Sciatic nerve (tissue), 2 donors: ENCODE measurements at places on chromosomes 6 and 20.
A peak's percentile ranks its signal among the peaks of the same experiment; 100 is the strongest.

DNA sequence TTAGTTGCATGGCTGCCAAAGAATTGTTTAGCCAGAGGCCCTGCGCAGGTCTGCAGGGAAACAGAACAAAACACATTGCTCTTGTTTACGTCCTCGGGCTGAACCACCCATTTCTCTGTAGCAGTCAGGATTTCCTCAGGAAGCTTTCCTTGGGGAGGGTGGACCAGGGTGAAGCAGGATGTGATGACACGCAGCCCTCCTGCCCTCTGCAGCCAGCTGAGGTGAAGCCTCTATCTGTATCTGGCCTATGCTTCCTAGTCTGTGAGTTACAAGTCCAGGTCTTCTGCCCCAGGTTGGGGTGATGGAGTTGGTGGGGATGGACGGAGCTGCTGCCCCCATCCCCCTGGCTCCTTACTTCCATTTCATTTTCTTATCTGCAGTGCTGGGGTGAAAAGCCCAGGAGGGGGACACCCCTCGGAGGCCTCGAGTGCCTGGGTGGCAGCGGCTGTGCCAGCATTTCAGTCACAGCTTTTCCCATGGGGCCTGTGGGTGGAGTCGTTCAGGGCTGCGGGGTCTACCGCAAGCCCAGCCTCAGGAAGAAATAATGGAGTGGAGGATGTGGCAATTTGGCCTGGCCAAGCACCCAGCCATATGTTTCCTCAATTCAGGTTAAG lies 24.9 kb downstream of the SASH1 start:
- DNase-seq: peak; percentile 64

GRCh38 chr6:41515995-41516394 lies 30.2 kb upstream of the FOXP4 start:
- DNase-seq: no peak

- no peak for DNase-seq
These were observed 141.1 kb downstream of the BMP5 start for GRCh38 chr6:55734256-55734655.

DNA sequence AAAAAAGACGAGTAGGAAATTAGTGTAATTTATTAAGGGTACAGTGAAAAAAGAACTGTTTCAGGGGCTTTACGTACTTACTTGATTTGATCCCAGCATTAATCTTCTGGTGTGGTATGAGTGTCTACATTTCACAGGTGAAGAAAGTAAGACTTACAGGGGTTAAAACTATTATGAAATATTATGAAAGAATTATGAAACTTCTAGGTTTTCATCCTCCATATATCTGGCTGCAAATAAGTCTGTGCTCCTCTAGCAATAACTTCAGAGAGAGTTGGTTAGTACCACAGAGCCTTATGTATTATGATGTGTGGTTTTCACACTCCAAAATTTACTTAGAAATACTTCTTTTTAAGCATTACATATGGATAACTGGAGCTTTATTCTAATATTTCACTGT lies 41.9 kb downstream of the ZFAND3 start:
- no peak for DNase-seq

DNA sequence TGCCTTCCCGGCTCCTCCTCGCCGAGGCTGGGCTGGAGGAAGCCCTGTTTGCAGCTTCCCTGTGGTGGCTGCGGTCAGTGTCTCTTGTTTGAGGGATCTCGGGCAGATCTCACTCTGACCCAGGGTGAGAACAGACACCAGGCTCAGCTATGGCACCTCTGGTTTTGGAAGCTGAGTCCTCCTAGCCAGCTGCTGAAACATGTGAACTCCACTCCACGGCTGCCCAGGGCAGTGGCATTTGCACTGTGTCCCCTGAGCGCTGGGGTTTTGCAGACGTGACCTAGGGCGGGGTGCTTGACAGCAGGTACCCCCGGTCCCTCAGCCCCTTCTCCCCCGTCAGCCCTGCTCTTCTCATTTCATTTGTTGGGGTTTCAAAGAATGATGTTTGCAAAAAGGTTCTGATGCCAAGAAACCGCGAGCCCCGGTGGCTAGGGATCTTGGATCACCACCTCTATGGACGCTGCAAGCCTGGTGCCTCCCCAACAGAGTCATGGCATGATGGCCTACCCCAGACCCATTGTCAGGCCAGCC lies 55.0 kb upstream of the DACT2 start:
- DNase-seq: peak; percentile 46

DNA sequence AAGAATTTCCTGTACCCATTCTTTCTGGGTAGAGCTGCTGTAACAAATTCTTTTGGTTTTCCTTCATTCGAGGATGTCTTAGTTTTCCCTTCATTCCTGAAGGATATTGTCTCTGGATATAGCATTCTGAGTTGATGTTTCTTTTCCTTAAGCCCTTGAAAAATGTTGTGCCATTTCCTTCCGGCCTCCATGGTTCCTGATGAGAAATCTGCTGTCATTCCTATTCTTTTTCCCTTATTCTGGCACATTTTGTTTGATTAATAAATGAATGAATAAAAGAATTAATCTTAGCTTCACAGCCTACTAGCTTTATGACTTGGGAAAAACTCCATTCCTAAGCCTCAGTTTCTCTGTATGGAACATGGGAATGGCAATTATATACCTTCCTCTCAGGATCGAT lies 173.1 kb downstream of the EYA2 start:
- no peak for DNase-seq

DNA sequence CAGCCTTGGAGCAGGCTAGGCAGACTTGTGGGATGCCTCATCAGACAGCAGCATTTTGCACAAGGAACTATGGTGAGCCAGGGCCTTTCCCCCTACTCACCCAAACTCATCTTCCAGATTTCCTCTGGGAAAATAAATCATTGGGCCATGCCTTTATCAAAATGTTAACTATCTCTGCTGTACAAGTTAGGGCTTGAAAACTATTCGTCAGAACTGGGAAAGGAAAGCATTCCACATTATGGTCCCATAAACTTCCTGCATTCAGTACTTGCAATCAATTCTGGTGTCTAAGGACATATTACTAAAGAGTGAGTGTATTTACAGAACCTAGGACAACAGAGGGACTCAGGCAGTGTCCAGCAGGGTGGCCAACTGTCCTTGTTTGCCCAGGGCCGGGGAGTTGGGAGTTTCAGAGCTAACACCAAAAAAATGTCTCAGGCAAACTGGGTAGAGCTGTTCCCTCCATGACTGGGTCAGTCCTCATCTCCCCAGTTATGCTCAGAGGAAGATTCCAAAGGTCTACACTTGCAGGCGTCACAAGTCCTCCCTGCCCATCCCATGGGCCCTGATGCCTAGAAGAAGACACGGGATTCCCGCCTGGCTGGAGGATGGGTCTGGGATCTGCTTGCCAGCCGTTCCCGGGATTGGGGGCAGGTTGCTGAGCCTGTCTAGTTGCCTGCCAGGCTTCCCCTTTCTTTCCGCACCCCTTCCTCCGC lies 72.2 kb downstream of the SLC22A3 start:
- no peak for DNase-seq

GRCh38 chr6:130675072-130675471 lies 152.1 kb upstream of the SMLR1 start:
- no peak for DNase-seq

GRCh38 chr20:33919653-33920052 lies 74.1 kb upstream of the RALY start:
- DNase-seq: no peak

- no peak for DNase-seq
These were observed 97.2 kb downstream of the KIF16B start for GRCh38 chr20:16476032-16476431.

DNA sequence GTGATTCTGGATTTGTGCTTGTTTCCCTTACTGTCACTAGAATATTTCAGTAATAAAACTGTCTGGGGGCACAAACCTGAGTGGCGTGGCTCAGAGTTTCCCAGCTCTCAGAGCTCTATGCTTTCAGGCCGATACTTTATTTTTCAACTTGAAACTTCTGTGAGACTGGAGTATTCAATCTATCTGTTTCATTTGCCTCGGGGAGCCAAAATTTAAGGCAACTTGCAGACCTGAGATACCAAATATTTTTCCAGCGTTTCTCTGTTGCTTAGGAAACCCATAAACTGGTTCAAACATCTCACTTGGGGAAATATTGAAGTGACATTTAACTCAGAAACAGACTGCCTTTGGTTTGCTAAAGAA lies 74.7 kb downstream of the SOBP start:
- no peak for DNase-seq

DNA sequence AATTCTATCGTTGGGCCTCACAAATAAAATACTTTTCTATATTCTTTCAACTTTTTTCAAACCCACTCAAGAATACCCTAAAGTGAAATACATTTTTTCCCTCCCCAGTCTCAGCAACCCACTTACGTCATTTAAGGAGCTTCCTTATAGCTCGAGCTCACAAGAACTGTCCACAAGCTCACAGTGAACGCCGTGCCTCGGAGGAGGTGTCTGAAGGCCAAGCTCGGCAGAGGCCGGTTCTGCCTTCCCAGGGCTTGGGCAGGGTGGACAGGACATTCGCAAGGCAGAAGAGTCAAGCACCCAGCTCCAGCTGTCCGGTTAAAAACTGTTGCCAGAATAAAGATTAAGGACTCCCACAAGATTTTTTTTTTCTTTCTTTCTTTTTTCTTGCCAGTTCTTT lies 802.3 kb downstream of the QKI start:
- no peak for DNase-seq

DNA sequence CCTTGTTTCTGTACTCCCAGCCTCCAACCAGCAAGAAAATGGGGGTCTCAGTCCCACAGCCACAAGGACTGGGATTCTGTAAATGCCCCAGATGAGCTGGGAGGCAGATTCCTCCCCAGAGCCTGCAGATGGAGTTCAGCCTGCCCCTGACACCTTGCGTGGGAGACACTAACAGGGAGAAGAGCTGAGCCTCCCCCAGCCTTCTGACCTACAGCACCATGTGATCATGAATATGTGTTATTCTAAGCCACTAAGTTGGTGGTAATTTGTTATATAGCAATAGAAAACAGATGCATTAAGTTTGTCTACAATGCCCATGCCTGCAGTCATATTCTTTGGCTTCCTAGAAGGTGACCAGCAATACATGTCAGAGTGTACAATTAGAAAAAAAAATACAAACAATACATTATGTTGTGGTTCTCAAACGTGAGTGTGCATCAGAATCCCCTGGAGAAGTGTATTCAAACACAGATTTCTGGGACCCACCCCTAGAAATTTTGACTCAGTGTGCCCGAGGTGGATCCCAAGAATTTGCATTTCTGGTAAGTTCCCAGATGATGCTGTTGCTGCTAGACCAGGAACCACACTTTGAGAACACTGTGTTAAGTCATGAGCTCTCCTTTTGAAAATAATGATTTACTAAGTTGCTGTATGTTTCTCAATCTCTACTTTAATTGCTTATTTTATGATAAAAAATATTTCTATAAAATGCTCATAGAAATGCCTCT lies 39.9 kb downstream of the SLC22A3 start:
- DNase-seq: no peak

DNA sequence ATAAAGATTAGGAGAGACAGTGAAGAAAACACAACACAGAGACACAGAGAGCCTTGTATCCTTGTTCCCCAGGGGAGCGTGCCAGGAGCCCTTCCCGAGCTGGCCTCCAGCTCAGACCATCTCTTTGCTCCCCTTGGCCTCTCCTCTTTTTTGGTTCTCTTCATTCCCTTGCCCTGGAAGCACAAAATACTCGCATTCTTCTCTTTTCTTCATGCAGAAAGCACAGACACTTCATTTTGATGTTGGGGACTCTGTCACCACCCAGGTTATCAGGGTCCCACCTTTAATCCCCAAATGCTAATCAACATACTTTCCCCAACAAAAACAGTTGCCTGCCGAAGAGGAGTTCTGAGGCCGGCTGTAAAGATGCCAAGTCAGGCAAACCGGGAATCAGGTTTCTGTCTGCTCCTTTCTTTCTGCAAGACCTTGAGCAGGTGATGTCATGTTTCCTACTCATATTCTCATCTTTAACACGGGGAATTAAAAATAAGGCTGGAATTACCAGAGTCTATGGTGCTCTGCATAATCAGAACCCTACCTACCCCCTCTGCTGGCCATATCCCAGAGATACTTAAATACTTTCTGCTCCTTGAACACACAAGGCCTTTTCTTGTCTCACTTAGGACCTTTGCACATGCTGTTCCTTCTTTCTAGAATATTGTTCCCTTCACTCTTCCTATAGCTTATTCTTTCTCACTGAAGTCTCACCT lies 21.7 kb downstream of the TGM6 start:
- DNase-seq: no peak

DNA sequence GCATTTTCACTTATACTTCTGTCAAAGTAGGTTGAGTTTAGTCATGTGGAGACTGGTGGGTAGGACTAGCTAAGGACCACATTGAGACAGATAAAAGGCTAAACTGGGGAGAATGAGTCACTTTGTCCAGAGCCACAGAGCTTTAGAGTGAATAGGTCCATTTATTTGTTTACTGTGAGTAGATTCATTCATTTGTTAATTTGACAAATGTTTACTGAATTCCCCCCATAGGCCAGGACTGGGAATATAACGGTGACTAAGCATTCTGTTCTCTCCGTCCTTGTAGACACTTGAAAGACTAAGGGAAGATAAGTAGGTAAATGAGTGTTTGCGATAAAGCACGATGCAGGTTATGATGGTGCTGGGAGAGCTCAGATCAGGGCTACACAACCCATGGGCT lies 699.7 kb upstream of the ID4 start:
- DNase-seq: no peak

- no peak for DNase-seq
These were observed 3.8 kb downstream of the IGF2R start for GRCh38 chr6:159972506-159973268.

DNA sequence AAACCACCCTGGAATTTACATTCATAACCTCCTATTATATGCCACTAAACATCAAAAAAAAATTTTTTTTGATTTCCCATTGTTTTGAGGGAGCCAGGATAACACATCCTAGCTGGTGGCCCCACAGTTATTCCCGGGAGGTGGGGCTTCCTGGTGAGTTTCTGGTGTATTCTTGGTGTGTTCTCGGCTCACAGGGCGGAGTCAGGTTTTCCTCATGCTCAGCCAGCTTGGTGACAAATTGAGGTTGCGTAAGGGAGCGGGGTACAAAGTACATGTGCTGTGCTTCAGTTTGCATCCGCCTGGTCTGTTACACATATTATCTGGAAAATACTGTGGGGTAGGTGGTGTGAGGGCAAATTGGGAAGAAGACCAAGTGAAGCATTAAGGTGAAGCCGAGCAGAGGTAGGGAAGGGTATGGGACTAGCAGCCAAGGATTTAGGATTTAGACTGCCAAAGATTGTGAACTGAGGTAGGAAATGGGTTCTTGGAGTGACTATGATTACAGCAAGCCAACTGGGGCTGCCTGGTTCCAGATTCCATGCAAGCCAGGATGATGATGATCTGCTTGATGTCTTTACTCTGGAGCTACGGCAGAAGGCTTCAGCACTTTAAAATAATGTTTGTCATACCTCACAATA lies 46.2 kb upstream of the EEF1A1 start:
- DNase-seq: no peak

- DNase-seq: no peak
These were observed 42.9 kb downstream of the UQCC1 start for GRCh38 chr20:35368666-35369423.

DNA sequence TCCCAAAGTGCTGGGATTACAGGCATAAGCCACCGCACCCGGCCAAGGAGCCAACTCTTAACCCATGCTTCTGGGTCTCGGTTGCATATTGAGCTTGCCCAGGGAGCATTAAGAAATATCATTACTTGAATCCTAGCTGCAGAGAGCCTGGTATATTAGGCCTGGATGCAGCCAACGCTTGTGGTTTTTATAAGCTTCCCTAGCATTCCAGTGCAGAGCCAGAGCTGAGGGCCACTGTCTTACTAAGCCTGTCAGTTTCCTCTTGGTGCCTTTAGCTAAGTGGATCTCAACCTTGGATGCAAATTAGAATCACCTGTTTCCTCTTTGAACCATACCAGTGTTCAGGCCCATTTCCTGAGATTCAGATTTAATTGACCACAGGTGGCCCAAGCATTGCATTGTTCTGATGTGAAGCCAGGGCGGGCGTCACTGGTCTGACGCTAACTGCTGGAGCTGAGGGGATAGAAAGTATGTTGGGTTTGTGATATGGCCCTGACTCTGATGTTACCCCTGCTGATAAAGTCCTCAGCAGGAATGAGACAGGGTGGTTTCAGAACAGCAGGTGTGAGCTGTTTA lies 76.3 kb downstream of the BTBD3 start:
- no peak for DNase-seq
